ENCODE measurements at places on chromosomes 5 and 9.

DNA sequence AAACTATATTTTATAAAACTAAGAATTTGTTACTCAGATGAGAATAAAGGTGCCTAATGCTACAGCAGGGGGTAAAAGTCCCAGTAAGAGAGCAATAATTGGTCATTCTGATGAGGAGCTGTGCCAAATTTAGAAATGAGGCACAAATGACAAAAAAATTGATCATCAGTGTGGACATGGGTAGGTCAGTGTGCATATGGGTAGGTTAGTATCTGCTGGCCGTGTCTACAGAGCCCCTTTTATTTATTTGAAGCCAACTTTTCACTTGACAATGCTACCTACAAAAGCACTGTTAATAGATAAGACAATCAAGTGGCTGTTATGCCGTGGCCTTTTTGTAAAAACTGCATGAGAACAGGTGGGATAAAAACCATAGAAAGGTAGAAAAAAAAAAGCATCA, 454.6 kb downstream of the RAB3C start:
- DNase-seq: no peak

DNA sequence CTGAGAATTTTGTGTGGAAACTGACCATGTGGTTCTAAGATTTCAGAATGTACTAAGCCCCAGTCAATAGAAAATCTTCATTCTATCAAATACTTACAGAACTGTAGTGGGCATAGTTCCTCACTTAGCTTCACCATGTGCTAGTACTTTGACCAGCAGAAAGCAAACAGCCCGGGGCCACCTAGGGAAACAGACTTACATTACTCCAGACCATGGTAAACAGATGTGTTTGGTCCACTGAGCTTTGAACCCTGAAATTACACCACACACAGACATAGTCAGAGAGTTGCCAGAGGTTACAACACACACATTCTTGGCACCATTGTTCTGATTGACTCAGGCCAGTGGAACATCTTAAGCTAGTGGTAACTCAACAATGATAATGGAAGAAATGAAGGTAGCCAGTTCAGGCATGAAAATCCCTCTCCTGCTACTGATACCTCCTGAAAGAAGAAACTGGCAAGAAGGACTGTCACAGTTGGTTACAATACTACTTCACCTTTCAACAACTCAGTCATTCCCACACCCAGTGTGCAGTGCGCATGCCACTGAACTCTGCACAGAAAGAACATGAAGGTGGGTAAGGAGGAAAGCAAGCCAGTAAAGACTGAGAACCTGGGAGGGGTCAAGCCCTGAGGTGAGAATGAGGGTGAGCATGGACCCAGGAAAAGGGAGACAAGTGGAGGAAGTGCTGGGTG, 18.7 kb upstream of the LECT2 start:
- DNase-seq: no peak

DNA sequence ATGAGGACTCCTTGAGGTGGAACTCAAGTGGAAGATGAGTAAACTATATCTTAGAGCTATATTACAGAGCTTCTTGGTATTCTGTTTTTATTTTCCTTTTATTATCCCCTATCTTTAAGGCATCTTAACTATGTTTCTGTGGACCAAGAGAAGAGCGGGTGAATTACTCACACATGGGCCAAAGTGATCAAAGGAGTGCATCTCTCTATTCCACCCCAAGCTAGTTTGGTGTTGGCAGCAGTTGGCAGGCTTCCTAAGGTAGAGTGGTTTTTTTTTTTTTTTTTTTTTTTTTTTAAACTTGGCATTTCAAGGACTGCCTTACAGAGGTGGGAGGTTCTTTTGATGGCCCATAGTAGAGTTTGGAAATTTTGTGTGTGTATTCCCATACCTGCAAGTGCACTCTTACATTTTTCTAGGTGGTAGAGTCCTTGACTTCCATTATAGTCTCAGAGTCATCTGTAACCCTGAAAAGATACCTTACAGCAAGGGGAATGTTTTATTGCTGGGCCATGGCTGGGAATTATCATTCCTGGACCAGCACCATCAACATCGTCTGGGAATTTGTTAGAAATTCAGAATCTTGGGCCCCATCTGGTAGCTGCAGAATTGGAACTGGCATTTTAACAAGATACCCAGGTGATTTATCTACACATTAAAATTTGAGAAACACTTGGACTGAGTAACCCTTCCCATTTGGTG, 51.0 kb downstream of the ARHGAP26 start:
- DNase-seq: no peak

- DNase-seq: no peak
Observed at GRCh38 chr9:123637945-123638634, 282.1 kb downstream of the CRB2 start.

- no peak for DNase-seq
Observed at GRCh38 chr9:73166468-73166867, 14.8 kb downstream of the ANXA1 start.

- no peak for DNase-seq
Observed at GRCh38 chr9:36874921-36875320, 159.1 kb downstream of the PAX5 start.

- DNase-seq: no peak
Observed at GRCh38 chr9:85543196-85543595, 198.6 kb downstream of the AGTPBP1 start.

DNA sequence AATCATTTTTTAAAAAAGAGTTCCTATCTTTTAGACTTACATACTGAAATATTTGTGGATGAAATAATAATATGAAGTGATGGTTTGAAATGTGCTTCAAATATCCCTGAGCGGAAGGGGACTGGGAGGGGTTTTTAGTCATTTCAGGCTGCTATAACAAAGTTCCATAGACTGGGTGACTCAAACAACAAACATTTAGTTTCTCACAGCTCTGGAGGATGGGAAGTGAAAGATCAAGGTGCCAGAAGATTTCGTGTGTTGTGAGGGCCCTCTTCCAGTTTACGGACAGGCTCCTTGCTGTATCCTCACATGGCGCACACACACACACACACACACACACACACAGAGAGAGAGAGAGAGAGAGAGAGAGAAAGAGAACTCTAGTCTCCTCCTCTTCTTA, 27.1 kb upstream of the TEX10 start:
- no peak for DNase-seq

DNA sequence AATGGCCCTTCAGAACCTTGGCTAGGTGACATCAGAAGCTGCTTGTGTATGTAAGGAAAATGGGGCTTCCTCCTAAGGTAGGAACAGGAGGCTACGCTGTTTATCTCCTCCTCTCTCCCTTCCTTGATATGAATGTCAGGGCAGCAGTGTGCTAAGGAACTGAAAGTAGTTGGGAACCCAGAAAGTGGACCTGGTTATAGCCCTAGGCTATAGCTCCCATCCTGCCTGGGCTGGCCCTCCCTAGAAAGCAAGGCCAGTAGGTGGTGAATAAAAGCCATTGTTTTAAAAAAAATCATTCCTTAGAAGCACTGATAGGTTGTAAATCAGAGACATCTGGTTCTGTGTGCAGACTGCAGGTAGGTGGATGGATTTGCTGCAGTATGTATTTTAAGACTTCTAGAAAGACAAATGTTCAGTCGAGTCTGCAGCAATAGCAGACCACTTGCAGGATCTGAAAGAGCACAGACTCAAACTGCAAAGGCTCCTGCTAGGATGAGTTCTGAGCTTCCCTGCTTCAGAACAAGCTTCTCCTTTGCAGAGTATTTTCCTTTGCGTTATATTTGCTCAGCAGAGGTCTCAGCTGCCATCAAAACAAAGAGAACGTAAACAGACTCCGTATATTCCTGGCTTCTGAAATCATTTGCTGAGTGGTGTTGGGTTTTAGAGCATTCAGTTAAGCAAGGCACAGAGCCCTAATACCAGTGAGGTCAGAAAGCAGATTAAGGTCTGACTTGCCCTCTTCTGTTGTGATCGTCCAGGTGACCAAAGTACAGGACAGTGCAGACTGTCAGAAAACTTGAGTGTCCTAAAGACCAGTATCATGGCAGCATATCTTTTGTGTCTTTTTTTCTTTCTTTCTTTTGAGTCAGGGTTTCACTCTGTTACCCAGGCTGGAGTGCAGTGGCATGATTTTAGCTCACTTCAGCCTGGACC, 20.1 kb upstream of the CFAP157 start:
- no peak for DNase-seq

- DNase-seq: no peak
Observed at GRCh38 chr9:124593651-124594058, 86.5 kb upstream of the NR5A1 start.

GRCh38 chr5:17174965-17175364, 42.5 kb upstream of the BASP1 start:
- peak; percentile 51 for DNase-seq

- peak; percentile 87 for DNase-seq
Observed at GRCh38 chr5:172860520-172861443, 26.7 kb downstream of the ERGIC1 start.

DNA sequence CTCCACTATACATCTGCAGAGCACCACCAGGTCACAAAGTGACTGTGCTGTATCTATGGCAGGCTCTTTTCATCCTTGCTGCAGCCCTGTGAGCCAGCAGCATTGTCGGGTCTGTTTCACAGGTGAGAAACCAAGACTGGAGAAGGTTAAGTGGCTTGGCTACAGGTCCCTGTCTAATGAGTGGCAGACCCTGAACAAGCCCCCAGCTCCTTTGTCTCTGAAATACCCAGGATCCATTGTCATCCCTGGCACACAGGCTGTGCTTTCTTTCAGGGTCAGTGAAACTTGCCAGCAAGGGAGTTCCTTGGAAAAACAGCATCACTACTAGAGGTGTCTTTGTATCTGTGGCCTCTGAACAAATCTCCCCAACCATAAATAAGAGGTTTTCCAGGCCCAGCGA, 27.6 kb upstream of the CXCL14 start:
- DNase-seq: no peak

DNA sequence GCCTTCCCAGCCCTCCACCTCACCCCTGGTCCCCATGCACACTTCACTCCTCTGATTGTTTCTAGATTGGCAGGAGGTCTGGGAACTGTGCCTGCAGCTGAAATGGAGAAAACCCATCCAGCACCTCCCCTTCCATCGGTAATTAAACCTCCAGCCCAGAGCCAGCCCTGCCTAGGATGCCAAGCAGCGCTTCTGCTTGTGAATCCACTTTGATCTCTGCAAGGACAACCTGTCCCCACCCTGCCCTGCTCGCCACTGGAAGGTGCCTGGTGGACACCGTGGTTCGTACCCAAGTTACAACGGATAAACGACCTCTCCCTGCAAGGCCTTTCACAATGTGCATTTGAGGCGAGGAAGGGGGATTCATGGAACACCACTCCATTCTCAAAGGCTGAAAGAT, 50.6 kb downstream of the IRX2 start:
- no peak for DNase-seq

- no peak for DNase-seq
Observed at GRCh38 chr9:268616-269015, 54.0 kb downstream of the DOCK8 start.

GRCh38 chr9:137387891-137388560, 34.9 kb downstream of the EXD3 start:
- DNase-seq: no peak

- DNase-seq: no peak
Observed at GRCh38 chr5:103098993-103099392, 20.9 kb downstream of the GIN1 start.

GRCh38 chr5:100840370-100840769, 62.7 kb downstream of the ST8SIA4 start:
- no peak for DNase-seq

- DNase-seq: no peak
Observed at GRCh38 chr5:149961957-149962409, 1.4 kb downstream of the SLC26A2 start.

- DNase-seq: no peak
Observed at GRCh38 chr5:143059976-143060765, 290.0 kb downstream of the ARHGAP26 start.

DNA sequence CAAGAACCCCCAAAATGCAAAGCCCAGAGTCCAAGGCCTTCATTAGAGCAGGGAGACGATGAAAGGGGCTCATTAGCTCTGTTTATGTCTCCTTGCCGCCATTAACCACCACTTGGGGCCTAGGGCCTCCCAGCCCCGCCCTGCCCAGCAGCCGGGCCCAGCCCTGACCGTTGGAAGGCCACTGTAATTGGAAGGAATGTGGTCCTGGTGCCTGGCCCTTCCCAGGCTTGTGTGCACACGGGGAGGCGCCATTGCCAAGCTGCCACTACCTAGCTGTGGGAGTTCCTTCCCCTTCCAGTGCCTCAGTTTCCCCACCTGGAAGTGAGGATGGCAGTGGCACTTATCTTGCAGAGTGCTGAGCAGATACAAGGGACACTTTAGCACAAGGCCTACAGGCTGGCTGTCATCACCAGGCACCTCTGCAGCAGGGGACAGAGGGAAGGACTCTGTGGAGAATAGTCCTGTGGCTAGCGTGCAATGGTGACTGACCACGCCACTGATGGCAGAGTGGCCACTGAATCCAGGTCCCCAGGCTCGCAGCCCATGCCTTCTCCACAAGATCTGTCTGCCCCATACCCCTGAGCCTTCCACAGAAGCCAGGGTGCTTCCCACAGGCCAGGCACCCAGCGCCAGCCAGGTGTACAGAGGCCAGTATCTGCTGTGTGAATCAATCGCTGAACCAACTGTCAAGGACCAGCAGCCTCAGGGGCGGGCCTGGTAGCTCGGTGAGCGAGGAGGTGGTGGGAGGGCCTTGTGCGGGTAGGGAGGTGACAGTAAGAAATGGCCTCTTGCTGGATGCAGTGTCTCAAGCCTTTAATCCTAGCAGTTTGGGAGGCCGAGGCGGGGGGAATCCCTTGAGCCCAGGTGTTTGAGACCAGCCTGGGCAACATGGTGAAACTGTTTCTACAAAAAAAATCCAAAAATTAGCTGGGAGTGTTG, 20.8 kb downstream of the GBGT1 start:
- no peak for DNase-seq

DNA sequence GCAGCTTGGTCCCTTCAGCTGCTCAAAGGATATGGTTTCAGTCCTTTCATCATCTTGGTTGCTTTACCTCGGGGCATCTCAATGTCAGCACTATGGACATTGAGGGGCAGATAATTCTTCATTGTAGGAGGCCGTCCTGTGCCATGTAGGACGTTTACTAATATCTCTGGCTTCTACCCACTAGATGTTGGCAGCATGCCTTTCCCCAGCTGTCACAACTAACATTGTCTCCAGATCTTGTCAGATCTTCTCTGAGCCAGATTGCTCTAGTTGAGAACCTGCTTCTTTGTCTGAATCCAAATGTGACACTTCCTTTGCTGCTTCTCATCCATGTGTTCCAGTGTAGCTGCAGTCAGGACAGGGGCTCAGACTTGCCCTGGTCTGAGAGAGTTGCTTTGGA, 10.3 kb downstream of the PTPA start:
- DNase-seq: no peak

DNA sequence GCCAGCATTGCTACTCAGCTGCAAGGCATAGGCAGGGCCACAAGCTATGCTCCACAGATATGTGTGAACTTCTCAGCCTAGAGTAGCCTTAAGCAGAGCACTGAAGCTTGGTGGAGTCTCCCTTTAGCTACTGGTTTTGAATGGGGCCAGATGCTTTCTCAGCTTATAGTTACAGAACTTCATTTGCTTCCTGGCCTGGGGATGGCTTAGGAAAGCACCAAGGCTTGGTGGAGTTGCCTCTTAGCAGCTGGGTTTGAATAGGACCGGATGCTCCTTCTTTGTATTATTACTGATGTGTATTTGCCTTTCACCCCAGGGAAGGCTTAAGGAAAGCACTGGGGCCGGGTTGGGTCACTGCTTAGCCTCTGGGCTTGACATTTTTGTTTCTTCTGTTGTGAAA, 497.8 kb upstream of the SEMA6A start:
- no peak for DNase-seq

GRCh38 chr9:131334629-131335367, 45.3 kb downstream of the PLPP7 start:
- peak; percentile 76 for DNase-seq

Measured in femur (tissue), 1 donor.